Uterus (tissue), 4 donors: ENCODE measurements at places on chromosomes 6 and 20.

- DNase-seq: no peak
Measured at GRCh38 chr20:19730706-19731105, 27.4 kb upstream of the RIN2 start.

DNA sequence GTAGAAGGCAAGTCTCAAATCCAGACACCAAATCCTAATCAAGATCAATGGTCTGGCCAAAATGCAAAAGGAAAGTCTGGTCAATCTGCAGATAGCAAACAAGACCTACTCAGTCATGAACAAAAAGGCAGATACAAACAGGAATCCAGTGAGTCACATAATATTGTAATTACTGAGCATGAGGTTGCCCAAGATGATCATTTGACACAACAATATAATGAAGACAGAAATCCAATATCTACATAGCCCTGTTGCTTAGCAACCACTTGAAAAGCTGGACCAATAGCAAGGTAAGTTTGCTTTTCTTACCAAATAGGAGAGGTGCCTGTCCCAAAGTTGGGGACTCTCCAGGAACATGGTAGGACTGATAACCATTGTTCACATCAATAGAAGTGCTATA is 2.0 kb downstream of the SEMG2 start:
- DNase-seq: no peak

DNA sequence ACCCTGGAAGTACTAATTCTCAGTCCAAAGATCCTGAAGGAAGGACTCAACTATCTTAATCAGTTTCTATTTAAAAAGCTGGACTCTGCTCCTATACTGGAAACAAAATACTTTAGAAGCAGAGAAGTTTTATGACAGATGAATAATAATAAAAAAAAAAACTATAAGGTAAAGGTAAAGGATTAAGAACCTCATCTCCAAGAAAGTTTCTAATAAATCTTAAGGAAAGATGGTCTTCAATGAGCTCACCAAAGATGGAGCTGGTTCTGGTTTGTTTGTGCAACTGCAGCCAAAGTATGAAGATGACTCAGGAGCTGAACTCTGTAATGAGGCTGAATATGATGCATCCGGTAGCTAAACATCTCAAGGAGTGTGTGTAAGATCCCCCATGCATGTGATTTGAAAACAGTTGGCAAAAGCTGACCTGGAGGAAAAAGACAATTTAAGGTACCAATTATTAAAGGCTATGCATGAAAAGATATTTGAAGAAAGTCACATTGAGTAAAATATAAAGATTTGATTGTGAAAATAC is 25.2 kb downstream of the MED23 start:
- DNase-seq: no peak

GRCh38 chr6:136149311-136149710 is 100.8 kb downstream of the MTFR2 start:
- DNase-seq: no peak

- DNase-seq: no peak
Measured at GRCh38 chr6:15876406-15876805, 213.6 kb upstream of the DTNBP1 start.

- DNase-seq: no peak
Measured at GRCh38 chr20:1872459-1873097, 22.6 kb upstream of the SIRPA start.

DNA sequence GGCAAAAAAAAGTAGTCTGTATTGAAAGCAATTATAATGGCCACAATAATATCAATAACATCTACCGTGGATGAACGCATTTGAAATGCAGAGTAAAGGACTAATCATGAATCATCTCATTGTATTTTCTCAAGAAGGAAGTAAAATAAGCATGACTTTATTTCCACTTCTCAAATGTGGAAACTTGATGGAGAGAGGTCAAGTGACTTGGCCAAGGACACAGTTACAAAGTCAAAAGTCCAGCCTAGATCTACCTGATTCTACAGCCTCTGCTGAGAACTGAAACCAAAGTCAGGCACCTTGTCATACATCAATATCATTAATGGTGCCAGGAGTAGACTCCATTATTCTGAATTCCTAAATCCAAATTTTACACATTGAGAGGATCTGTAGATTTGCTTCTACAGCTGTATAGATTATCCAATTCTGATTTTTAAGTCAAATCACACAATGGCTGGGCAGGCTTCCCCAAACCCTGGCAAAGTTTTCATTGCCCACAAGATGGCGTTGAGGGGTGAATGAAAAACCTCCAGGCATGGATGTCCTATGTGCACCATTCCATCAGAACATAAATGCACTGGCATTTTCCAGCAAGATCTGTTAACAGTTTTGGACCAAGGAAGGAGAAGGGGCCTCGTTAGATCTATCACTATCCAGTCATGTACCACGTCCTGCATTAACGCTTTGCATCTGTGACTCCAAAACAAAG is 423.1 kb downstream of the MAFB start:
- no peak for DNase-seq

DNA sequence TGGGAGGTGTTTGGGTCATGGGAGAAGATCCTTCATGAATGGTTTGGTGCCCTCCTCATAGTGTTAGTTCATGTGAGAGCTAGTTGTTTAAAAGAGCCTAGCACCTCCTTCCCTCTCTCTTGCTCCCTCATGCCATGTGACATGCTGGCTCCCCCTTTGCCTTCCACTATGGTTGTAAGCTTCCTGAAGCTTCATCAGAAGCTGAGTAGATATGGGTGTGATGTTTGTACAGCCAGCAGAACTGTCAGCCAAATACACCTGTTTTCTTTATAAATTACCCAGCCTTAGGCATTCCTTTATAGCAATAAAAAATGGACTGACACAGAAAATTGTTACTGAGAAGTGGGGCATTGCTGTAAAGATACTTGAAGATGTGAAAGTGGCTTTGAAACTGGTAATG is 731.1 kb upstream of the FLRT3 start:
- no peak for DNase-seq

DNA sequence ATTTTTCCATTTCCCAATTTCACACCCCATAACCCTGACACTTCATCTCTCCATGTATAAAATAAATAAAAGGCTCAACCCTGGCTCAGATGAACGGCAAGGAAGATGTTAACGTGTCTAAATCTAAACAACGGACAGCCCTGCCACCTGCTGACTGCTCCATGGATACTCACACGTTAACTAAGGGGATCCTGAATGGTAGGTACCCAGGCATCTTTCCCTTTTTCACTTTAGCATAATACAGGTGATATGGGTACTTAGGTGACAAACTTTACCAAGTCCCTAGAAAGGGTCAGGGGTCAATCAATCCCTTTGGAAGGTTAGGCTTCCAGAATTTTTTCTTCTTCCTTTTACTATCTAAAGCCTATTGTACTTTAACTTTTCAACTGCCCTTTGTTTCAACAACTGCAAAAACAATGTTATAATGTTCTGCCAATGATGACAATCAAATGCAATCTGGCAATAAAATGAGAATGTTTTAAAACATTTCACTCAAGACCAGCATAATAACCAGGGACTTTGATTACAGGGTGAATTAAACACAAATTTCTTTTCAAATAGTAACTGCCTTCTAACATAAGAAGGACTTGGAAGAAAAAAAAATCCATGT is 52.4 kb upstream of the IPCEF1 start:
- no peak for DNase-seq

GRCh38 chr6:152721956-152722355 is 24.3 kb downstream of the MYCT1 start:
- no peak for DNase-seq

- DNase-seq: no peak
Measured at GRCh38 chr6:94377835-94378234, 958.5 kb upstream of the EPHA7 start.

DNA sequence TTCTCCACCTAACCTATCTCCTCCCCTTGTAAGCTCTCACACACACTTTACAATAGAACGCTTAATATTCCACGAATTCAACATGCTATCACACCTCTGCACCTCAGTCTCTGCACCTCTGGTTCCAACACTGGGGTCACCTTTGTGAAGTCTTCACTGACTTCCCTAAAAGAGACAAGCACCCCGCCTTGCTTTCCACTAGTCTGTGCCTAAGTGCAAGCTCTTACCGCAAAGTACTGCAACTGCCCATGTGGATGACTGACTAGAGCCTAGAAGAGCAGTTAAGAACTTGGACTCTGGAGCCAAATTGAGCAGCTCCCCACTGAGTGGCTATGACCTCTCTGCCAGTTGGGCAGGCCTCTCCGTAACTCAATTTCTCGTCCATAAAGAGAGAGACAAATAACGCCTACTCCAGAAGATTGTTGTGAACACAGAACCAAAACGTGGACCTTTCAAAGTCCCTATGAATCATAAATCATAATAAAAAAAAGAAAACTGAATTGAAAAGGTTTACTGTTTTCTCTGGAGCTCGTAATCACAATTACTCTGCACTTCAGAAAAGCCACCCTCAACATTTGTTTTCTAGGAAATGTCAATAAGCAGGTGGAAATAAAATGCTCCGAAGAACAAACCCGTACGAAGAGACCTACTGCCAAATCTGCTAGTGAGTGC is 1.2 kb downstream of the IFNGR1 start:
- DNase-seq: no peak

- no peak for DNase-seq
Measured at GRCh38 chr20:35742741-35743523, 872 bp upstream of the RBM39 start.

GRCh38 chr20:64130876-64131275 is 23.5 kb upstream of the NPBWR2 start:
- no peak for DNase-seq

GRCh38 chr20:40932436-40932835 is 96.2 kb upstream of the TOP1 start:
- DNase-seq: no peak

- no peak for DNase-seq
Measured at GRCh38 chr6:93453956-93454355, 34.6 kb upstream of the EPHA7 start.

DNA sequence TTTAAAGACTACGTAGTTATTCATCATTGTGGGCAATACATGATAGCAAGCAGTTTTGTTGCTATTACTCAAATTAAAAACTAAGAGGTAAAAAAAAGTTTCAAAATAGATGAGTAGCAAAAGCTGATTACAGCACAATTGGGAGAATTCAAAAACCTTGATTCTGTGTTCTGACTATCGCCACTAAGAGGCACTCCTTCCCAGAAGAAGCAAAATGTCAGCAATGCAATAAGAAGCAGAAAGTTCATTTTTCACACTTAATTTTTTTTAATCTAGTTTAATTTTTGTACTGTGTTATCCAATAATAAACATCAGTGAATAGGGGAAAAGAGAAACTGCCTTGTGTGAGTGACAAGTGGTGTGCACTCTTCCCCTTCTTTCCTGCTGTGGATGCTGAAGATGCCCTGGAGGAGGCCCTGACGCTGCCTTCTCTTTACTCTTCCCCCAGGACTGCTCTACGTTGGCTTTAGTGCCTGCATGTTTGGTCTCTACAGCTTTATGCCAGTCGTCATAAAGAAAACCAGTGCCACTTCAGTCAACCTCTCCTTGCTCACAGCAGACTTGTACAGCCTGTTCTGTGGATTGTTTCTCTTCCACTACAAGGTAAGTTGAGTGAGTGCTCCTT is 263.2 kb upstream of the PLN start:
- no peak for DNase-seq

DNA sequence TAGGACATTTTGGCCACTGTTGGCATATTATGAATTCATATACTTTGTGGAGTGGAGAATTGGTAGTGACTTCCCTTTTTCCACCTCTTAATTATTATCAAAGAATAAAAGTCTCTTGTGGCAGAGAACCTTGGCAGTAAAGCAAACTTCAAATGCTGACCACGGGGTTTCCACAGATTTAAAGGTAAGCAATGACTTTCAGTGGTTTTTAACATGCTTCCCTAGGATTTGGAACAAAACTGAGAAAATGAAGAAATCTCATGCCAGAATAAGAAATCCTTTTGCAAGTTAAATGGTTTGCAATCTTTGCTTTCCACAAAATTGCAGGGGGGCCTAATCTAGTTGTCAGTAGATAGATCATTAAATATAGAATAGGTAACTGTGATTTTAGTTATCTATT is 2.0 kb upstream of the SDC4 start:
- no peak for DNase-seq

DNA sequence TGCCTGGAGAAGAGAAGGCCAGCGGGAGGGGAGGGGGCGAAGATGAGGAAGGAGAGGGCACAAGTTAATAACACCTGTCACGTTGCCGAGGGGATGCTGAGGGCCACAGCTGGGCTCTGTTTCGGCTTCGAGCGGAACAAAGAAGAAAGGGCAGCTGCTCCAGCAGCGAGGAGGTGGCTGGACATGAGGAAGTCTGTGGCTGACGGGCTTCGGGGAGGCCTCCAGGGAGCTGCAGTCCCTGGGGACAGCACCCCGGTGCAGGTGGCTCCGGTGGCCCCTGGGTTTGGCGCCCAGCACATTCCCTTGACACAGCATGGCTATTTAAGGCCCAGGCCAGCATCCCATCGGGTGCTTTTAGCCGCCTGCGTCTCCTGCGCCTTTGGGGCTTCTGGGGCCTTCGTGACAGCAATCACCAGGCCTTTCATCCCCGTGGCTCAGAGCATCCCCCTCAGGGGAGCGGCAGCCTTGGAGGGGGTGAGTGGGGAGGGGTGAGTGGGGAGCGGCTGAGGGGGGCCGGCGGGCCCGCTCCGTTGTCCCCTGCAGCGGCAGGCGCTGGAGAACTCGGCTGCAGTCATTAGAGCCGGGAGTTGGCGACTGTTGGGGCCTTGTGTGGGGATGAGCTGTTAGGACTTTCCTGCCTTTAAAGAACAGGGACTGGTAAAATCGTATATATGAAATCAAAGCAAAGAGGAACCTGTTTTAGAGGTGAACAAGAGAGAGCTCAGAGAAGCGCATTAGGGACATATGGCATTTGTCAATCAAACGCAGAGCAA is 99.0 kb downstream of the TMEM242 start:
- peak; percentile 17 for DNase-seq

GRCh38 chr6:83601119-83601518 is 88.8 kb downstream of the PRSS35 start:
- no peak for DNase-seq

DNA sequence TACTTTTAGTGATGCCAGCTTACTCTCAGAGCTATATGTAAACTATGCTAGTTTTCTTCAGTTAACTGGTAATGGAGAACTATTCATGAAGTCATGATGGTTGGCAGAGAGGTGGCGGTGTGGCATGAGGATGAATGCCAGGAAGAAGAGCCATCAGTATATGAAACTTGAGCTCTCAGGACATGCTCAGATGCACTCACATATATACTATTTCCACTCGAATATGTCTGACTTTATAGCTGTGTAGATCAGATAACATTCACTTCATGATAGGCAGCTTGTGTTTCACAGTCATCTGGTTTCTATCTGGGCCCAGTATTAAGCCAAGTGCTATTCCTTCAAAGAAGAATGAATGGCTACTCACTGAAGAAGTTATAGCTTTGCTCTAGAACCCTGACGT is 46.2 kb upstream of the CEP85L start:
- DNase-seq: no peak

GRCh38 chr6:107132330-107132954 is 17.1 kb upstream of the BEND3 start:
- no peak for DNase-seq

DNA sequence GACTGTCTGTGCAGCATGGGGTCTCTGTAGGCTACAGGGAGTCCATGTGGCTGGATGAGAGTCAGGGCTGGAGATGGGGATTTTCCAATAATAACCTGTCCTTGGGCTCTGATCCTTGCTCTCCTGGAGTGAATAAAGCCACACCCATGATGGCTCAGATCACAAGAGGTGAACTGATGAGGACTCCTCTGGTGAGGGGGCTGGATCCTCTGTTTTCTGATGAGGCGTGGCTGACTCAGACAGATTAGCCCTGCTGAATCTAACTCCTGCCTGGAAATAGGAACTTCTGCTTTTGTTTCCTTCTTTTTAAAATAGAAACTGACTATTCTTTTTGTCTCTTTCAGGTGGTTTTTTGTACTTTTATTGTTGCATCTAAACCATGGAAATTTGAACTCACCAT is 27.0 kb downstream of the CST9L start:
- DNase-seq: no peak

GRCh38 chr20:31870726-31871617 is 538 bp downstream of the TTLL9 start:
- DNase-seq: no peak
